CD4-positive, alpha-beta T cell treated with Interferon alpha-2 for 1 hour (primary cell): ENCODE measurements at places on chromosomes 6 and 20.

DNA sequence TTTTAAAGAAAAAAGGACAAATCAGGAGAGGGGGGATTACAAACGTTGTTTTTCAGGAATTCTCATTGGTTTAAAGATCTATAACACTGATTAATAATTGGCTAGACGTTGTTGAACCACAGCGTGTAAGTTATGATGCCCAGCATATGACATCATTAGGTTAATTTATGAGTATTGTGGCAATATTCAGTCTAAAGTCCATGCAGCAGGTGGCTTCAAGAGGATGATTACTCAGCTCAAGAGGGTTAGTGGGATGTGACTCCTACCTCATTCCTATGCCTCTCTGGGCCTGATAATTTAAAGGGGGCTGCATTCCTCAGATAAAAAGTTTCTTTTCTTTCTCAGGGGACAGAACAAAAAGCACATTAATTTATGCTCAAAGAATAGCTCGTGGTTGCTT, 1309.0 kb downstream of the EPHA7 start:
- no peak for DNase-seq

GRCh38 chr6:107629548-107630129, 139.7 kb downstream of the SOBP start:
- no peak for DNase-seq

- no peak for DNase-seq
Observed at GRCh38 chr6:18062733-18063132, 59.7 kb downstream of the NHLRC1 start.

DNA sequence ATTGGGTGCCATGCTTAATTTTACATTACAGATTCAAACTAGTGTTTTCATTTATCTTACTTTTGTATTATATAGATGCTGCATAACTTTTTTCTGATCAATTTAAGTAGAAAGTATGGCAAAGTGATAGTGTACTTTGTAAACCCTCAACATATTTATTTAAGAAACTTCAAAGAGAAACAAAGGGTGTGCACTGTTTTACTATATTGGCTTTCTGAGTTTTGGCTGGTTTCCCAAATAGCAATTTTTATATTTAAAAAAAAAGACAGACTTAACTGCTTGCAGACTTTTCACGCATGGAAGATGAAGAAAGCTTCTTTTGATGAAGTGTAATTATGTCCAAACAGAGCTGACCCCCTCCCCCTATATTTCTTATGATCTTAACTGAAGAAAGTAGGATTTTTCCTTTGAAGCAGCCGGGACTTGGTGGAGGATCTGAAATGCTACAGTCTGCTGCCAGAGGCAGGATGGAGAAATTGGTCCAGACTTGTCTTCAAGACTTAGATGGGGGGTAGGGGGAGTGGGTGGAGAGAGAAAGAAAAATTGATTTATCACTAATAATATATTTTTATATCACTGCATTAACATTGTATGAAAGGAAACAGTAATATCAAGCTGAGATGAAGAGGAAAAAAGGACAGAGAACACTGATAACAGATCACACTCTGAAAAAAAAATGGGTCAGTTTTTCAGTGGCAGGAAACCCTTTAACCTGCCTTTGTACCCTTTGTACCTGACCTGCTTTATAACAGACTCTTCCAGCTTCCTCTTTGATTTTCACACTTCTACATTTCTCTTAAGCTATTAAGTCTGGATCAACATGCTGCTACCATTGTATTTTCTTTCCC, 56.0 kb upstream of the SUPT3H start:
- DNase-seq: no peak

DNA sequence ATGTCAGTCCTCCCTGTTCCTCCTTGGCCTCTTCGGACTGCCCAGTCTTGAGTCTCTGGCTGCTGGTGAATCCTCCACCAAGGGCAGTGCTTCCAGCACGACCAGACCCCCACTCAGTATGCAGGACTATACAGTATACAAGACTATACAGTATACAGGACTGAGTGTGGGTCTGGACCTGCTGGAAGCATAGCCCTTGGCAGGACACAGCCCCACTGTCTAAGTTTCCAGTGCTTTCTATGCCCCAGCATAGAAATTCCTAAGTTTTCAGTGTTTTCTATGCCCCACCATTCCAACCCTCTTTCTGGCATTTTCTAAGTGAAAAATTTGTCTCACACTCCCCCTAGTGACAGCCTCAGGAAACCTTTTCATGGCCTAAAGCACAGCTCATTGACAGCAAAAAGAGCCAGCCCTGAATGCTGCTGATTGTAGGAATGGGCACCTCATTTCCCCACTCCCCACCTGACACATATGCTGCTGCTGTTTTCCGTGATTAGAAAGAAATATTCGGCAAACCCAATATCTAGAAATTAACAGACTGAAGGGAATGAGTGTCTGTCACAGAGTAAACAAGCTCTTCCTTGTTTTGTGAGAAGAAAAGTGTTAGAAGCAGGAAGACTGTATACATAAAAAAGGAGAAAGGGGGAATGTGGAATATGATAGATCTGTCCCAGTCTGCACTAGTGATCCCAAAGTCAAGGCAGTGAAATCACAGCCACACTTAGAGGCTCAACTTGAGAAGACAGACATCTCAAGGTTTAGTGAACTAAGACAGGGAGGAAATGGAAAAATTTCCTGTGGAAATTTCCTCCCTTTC, 206.9 kb downstream of the IBTK start:
- DNase-seq: no peak

GRCh38 chr6:107103082-107103481, 12.2 kb downstream of the BEND3 start:
- no peak for DNase-seq

- no peak for DNase-seq
Observed at GRCh38 chr6:167769408-167770190, 57.1 kb upstream of the AFDN start.

DNA sequence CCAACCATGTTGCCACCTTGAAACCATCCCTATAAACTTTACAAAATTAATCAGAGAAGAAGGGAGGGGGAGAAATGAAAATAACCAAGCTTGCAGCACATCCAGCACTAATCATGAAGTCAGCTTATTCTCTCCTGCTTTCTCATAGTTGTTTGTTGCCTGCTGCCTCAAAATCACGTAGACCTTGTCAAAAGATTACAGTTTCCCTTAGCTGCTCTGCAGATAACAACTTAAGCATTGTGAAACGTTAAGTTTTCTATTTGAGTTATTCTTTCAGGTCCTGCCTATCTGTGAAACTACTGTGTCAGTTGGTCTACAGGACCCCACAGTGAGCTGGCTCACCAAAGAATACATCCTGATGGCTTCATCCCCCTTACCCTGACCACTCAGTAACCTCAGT, 32.9 kb downstream of the SLC17A4 start:
- DNase-seq: no peak

- peak; percentile 86 for DNase-seq
Observed at GRCh38 chr6:144149894-144150709, at the start of gene STX11. TSS of gene STX11 (plus strand) at chr6:144150517. CDS start at chr6:144186628, 36,111 bp downstream.
